ENCODE measurements at places on chromosomes 11 and 22.
A peak's percentile ranks its signal among the peaks of the same experiment; 100 is the strongest.

- DNase-seq: no peak
Observed at GRCh38 chr11:23112390-23112789, 252.1 kb upstream of the CCDC179 start.

GRCh38 chr22:32605576-32605975 is 131.0 kb downstream of the FBXO7 start:
- no peak for DNase-seq

- DNase-seq: no peak
Observed at GRCh38 chr11:92558323-92558722, 333.7 kb downstream of the FAT3 start.

DNA sequence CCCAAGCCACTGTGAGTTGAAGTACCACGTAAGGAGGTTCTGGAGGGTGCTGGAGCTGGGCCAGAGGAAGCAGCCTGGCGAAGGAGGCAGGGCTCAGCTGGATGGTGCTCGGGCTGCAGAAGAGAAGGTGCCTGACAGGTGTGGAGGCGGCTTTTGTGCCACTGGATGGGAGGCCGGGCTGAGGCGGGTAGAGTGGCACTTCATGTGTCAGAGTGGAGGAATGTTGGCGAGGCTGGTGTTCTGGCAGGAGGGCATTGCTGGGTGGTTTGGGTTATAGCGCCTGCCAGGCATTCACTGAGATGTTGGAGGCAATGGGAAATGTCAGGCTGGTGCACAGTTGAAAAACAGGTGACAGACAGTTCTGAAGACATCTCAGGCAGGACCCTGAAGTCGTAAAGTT is 24.2 kb downstream of the UBE2L3 start:
- no peak for DNase-seq

DNA sequence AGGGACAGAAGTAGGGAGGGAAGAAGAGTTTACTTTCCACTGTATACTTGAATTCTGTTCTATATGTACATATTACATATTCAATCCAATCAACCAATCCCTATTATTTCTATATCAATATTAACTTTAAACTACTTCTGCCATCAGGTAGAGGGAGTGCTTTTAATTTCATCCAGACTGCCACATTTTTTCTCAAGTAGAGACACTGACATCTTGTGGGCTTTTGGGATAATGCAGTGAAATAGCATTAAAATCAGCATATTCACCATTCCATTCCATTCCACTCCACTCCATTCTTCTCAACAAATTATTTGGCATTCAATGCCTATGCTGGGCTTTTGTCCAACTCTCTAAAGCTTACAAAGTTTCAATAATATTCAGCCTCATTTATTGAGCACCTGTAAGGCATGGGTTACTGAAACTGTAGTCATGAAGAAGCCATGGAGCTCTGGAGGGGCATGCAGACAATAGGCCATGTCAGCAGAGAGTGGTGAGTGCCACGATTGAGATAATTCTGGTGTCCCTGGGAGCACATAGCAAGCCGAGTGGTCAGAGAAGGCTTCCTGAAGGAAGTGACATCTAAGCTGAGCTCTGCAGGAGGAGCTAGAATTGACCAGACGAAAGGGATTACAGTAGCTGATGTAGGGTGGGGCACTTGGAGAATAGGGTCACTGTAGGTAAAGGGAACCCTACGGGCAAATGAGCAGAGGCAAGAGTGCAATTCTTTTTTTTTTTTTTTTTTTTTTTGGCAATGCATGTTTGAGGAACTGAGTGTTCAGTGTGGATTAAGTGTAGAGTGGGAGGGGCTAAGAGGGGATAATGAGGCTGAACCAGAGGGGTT is 12.8 kb upstream of the CLPB start:
- peak; percentile 77 for DNase-seq

- no peak for DNase-seq
Observed at GRCh38 chr11:60785806-60786361, 751 bp downstream of the MS4A10 start.

DNA sequence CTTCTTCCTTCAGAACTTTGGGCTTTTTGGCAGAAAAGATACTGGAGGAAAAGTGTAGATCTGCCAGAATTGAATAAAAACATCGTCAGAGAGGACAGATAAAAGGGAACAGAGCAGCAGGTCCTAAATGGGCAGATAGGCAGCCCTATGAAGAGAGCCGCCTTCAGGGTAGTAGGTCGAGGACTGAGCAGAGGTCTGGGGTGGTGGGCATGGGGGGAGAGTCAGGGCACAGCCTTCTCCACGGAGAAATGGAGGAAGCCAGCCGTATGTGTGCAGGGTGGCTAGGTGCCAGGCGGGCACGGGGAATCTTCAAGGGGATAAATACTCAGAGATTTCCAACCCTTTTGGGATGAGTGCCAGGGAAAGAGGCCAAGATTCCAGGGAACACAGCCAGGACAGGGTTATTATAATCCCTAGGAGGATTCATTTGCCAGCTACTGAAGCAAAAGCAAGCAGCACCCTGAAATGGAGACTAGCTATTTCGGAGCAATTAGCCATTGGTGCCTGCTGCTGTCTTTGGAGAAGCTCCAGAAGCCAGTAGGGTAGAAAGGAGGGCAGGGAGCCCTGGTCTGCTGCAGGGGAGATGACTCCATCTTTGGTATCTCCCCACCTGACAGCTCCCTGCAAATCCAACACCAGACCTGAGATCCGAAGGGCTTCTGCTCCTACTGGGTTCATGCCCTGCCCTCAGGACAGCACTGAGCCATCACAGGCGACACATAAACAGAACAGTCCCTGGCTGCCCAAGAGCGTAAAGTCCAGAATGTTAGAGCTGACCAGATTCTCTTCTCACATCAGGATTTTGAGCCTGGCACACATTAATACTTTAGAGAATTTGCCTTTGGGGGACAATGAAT is 174.5 kb upstream of the NTM start:
- DNase-seq: no peak

- DNase-seq: no peak
Observed at GRCh38 chr11:117794772-117795629, 2.0 kb downstream of the DSCAML1 start.

- DNase-seq: no peak
Observed at GRCh38 chr22:36258701-36259614, 6.0 kb downstream of the APOL1 start.

DNA sequence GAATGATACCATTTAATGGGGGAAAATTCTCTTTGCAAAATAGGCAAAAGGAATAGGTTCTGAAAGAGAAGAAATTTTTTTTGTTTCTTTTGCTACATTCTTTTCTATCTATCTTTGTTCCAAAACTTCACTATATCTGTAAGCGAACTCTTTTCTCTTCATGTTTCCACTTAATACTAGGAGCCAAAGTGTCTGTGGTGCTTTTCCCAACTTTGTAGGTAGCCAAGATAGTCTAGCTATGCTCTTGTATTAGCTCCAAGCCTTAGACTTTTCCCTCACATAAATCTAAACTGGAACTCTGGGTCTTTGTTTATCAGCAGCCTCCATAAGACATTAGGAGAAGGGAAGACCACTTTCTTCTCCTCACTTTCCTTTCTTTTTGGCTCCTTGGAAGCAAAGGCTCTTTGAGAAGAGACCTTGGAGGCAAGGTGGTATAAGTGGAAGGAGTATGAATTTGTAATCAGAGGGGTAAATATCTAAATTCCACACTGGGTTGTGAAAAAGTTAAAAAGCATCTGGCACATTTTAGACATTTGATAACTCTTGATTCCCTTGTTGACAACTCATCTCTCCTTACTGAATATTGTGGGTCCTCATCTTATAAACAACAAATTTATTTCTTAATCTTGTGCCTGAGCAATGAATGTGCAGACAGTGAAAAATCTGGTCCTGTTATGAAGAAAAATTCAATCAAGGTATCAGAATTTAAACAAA is 130.0 kb downstream of the EHF start:
- no peak for DNase-seq

GRCh38 chr11:57081356-57081755 is 92.6 kb downstream of the OR5AK2 start:
- DNase-seq: no peak

DNA sequence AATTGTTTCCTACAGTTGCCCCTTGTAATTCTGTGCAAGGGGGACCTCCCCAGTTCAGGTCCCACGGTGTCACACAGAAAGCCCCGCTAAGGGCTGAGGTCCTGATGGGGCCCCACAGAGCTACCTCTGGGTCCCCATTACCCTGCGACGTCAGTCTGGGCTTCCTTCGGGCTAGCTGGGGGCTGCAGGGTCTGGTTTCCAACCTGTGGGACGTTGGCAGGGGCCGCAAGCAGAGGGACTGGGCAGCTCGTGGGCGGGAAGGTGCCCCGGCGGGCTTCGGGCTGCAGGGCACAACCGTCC is 698 bp downstream of the SLC37A4 start:
- no peak for DNase-seq

GRCh38 chr11:13348305-13348704 is 70.7 kb downstream of the BMAL1 start:
- DNase-seq: no peak

- DNase-seq: no peak
Observed at GRCh38 chr11:80388536-80388935, 947.7 kb upstream of the TENM4 start.

DNA sequence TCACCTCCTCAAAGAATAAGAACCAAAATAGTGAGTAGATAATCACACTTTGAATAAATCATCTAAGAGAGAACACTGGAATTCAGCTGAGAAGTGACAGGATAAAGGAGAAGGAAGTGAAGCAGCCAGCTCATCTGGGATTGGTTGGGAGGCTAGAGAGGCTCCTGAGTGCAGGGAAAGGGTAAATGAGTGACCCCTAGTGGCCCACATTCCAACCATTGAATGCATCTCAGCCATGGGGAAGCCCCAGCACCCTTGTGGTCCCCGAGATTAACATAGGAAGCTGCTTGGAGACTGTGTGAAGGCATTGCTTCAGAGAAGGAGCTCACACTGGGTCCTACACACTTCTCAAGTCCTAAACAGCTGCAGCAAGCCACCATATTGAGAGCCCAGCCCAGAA is 82.3 kb downstream of the JRKL start:
- no peak for DNase-seq

DNA sequence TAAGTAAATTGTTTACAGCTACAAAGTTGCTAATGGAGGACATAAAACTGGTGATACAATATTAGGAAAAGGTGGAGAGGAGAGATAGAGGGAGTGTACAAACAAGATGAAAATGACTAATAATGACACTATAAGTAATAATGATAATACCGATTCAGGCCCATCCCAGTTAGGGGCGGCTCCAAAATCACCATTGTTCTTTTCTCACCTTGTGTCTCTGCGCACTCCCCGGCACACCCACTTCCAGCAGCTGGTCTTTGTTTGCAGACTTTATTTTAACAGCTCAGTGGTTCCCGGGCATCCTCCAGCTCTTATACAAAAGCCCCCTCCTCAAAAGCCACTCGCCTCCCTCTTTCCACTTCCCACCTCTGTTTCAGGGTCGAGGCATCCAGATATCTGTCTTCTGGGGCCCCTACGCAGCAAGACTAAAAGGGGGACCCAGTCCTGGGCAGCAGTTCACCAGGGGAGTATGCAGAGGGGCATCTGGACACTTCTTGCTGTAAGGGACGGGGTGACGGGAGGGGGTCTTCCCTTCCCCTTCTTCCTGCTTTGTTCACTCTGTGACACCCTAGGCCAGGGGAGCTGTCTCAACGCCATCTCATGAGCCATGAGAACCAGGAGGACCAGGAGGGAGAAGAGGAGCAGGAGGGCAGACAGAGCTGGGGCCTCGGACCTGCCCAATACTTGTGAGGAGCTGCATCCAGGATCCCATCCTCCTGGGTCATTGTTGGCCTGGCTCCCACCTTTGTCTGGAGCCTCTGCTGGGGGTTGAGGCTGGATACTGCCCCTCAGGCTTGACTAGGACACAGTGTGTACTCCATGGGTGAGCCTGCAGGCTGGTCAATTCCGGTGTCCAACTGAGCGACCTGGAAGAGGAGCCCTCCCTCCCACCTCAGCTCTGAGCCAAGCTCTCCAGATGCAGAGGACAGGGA is 2.7 kb downstream of the APOL2 start:
- DNase-seq: no peak

- DNase-seq: no peak
Observed at GRCh38 chr11:21582791-21583190, 610.1 kb upstream of the ANO5 start.

DNA sequence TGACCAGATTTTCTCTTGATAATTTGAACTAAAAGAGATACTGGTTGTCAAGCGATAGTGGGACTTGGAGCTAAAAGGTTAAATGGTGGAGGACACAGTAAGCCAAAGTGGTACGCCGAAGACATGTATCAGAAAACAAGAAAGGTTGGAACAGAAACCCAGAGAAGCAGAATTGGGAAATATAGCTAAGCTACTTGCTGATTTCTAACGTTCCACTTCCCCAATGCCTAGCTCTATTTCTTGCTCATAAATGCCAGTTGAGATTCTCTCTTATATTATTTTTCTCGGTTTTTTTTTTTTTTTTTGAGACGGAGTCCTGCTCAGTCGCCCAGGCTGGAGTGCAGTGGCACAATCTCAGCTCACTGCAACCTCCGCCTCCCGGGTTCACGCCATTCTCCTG is 12.7 kb downstream of the TMEM41B start:
- DNase-seq: no peak

GRCh38 chr11:67289226-67289650 is at the start of gene ANKRD13D:
TSS of gene ANKRD13D (plus strand) at chr11:67289303. CDS start at chr11:67289461, 158 bp downstream.
- peak; percentile 97 for DNase-seq

- no peak for DNase-seq
Observed at GRCh38 chr11:235609-235996, 539 bp downstream of the SIRT3 start.

GRCh38 chr11:14237444-14237961 is 121.5 kb downstream of the RRAS2 start:
- DNase-seq: no peak

GRCh38 chr11:72433455-72434036 is 785 bp downstream of the CLPB start:
- no peak for DNase-seq

DNA sequence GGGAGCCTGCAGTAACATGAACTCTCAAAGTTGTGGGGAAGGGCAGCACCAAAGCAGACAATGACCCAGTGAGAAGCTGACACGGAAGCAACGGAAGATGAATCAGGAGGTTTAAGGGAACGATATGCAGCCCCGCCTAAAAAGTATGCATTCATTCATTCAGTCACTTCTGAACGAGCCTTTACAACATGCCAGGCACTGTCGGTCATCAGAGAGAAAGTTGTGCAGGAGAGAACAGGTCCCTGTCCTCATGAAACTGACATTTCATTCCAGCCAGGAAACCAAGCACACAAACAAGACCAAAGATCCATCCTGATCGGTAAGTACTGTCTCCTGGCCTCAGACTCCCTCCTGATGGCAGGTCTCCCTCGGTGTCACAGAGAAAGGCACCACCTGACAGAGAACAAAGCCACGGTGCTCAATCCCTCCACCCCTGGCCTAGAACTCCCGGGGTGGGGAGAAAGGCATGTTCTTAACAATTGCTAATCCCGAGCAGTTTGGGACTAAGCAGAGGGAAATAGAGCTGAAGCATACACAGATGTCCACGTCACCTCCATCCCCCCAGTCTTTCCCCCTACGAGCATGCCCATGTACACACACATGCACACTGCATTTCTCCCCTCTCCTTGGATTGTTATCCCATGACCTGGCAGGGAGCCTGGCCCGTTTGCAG is 49.3 kb downstream of the LRFN4 start:
- no peak for DNase-seq

- DNase-seq: no peak
Observed at GRCh38 chr11:133443206-133443747, 89.0 kb downstream of the OPCML start.

GRCh38 chr22:24937114-24937513 is 9.4 kb downstream of the LHFPL7 start:
- DNase-seq: peak; percentile 17

Measured in GM03348 (cell line).